ENCODE measurements at places on chromosomes 2 and 18.

- no peak for DNase-seq
- no peaks in the 10 kb centered on the region for H3K4me1 ChIP-seq
- H3K4me3 ChIP-seq = no peak overlapping the region
These were observed 24.2 kb downstream of the PLCL1 start for GRCh38 chr2:197828464-197829135.

GRCh38 chr2:118091140-118091478 lies 2.8 kb downstream of the INSIG2 start:
- no peak overlapping the region for H3K4me3 ChIP-seq
- DNase-seq = no peak
- no peaks in the 10 kb centered on the region for H3K27me3 ChIP-seq
- H3K4me1 ChIP-seq = peaks cover 26% of the 10 kb centered on the region

GRCh38 chr18:75065251-75066000 lies 143.5 kb downstream of the PTGR3 start:
- peaks cover 30% of the 10 kb centered on the region for H3K4me1 ChIP-seq
- H3K27ac ChIP-seq = no peak overlapping the region
- no peaks in the 10 kb centered on the region for H3K27me3 ChIP-seq
- no peak for DNase-seq

- H3K27me3 ChIP-seq = no peaks in the 10 kb centered on the region
- H3K4me3 ChIP-seq = no peak overlapping the region
- no peak overlapping the region for H3K27ac ChIP-seq
These were observed 271.5 kb downstream of the ACTR3 start for GRCh38 chr2:114161371-114161770.

Data from type B pancreatic cell (in vitro differentiated cells).